ENCODE measurements at places on chromosomes 5 and 9.

- DNase-seq, result no peak
Observed at GRCh38 chr9:124805186-124805585, 28.3 kb downstream of the OLFML2A start.

DNA sequence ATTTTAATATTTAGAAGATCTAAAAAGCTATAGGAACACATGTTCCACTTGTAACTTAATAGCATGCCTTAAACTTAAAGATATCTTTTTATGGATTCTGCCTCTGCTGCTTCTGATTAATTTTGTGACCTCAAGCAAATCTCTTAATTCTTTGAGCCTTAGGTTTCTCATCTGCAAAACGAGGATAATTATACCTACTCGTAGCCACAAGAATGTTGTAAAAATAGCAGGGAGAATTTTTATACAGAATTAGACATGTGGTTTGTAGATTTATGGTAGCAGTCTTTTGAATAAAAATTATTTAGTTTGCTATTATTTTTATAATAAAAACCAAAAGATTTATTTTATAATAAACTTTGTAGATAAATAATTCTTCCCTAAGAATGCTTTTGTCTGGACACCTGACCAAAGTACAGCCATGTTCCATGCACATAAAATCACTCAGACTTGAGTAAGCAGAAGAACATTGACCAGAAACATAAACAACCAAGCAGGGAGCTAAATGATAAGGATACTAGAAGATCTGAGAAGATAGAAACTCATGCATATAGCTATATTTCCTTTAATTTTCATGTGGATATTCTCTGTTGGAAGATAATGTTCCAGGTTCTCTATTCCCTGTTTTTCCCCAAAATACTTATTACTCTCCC, 18.5 kb downstream of the C9orf85 start:
- no peak for DNase-seq

- DNase-seq, result no peak
Observed at GRCh38 chr9:7892975-7893374, 93.4 kb upstream of the DMAC1 start.

DNA sequence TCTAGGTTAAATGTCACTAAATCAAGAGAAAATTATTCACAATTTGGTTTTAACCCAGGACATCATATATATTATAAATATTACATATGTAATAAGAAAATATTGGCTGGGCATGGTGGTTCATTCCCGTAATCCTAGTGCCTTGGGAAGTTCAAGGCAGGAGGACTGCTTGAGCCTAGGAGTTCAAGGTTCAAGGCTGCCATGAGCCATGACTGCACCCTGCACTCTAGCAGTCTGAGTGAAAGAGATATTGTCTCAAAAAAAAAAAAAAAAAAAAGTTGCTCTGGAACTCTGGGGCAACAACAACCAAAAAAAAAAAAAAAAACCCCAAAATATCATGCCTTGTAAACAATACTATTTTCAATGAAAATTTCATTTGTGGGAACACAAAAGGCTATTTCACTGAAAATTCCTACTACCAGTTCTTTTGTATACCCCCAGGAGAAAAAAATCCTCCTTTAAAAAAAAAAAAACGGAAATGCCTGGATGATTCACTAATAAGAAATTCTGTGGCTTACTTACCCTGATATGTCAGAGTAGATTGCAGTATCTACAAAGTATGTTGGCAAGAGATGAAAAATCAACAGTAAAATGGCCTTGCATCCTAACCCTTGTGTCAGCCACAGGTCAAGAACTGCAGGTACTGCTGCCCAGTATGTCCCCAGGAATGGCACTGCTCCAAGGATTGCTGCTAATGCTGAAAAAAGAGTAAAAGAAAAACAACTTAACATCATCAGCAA, 22.6 kb upstream of the CTNNAL1 start:
- DNase-seq, result no peak

- DNase-seq, result no peak
Observed at GRCh38 chr5:556909-557441, 32.7 kb upstream of the SLC9A3 start.

DNA sequence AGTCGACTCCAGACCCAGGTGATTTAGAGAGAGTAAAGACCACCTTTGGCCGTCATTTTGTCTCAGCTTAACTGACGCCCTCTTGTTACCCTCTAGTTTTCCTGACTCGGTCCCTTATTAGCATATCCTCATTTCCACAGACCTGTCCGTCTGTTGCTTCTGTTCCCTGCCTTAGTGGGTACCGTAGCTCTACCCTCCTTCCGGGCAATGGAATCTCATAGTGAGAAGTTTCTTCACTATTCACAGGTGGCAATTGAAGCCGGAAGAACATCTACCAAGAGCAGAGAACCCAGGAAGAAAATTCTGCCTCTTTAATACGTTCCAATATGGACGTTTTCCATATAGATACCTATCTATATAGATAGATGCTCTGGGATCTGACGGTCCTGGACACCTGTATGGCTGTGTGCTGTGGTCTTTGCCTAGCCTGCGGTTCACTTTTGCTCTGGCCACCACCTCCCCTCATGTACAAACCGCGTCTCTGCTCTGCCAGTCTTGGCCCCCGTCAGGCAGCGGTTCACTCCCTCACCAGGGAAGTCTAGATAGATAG, 652 bp upstream of the TMEM161B start:
- DNase-seq, result no peak

DNA sequence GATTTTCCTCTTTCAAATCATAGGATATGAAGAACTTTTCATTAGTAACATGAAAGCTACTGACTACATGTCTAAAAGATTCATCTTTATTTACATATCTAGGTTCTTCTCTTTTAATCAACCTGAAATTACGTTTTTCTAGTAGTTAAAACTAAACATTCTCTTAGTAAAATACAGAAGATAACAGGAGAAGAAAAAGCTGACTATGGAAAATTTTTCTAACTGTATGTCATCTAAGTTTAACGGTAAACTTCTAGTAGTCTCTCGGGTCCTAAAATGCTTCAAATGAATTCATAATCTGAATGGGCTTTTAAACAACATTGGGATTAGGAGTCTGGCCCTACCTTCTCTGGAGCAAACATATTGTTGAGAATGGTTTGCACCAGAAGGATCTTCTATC, 151.9 kb downstream of the PDE4D start:
- no peak for DNase-seq

GRCh38 chr5:32964261-32964660, 253.1 kb downstream of the NPR3 start:
- DNase-seq, result no peak

- no peak for DNase-seq
Observed at GRCh38 chr9:98790842-98791607, 5.3 kb downstream of the ANKS6 start.

GRCh38 chr9:119500072-119500771, 131.0 kb upstream of the BRINP1 start:
- DNase-seq, result no peak

DNA sequence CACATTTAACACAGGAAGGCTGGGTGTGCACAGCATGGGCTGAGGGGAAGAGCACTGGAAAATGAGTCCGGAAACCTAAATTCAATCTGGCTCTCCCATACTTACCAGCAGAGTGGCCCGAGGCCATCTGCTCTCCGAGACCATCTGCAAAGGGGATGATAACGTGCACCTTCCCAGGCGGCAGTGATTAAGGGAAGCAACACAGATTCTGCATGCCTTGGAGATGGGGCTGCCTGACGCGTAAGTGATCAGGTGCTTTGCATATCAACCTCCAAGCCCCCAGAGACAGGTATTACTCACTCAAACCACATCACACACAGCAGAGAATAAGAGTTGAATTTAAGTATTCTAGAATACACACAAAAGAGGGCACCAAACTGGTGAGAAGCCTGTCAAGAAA, 9.1 kb downstream of the EPB41L4B start:
- no peak for DNase-seq

DNA sequence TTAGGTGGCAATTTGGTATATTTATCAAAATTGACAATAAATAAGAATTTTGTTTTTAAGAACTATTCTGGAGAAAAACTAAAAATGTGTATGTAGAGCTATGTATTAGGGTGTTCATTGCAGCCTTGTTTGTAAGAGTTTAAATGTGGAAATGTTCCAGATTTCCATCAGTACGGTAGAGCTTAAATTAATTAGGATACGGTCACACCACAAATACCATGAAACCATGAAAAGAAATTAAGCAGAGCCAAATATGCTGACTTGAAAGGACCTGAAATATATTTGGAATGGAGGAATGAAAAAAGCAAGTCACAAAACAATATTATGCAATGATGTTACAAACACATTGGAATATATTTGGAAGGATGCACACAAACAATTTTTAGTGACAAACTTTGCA, 64.6 kb downstream of the ACTBL2 start:
- DNase-seq, result no peak

GRCh38 chr5:169385636-169386035, 84.7 kb upstream of the SLIT3 start:
- DNase-seq, result no peak

DNA sequence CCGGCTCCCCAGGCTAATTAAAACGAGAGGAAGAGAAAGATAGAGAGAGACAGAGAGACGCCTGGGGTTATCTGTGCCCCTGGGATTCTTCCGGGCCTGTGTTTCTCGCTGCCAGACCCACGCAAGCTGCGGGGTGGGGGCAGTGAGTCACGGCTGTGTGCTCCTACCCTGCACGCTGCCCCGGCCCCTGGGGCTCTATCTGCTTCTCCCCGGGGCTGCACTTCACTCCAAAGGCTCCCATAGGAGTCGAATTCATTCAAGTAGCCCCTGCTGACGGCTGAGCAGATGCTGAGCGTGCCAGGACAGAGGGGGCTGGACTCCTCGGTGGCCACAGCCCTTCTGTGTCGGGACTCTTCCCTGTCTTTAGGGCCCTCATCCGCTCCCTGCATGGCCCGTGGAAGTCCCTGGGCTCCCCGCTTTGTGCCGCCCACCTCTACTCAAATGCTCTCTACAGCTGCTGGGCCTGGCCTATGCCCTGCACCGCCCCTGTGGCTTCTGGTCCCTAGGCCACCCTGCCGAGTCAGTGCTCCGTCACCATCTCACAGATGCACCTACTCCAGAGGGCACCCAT, 22.8 kb downstream of the SARDH start:
- DNase-seq, result no peak

GRCh38 chr5:145834917-145835847, at the start of gene PRELID2:
PRELID2 (minus strand) TSS chr5:145835342; CDS start chr5:145835251, 91 bp downstream.
- no peak for DNase-seq

GRCh38 chr5:171318026-171318425, 9.0 kb downstream of the TLX3 start:
- no peak for DNase-seq

DNA sequence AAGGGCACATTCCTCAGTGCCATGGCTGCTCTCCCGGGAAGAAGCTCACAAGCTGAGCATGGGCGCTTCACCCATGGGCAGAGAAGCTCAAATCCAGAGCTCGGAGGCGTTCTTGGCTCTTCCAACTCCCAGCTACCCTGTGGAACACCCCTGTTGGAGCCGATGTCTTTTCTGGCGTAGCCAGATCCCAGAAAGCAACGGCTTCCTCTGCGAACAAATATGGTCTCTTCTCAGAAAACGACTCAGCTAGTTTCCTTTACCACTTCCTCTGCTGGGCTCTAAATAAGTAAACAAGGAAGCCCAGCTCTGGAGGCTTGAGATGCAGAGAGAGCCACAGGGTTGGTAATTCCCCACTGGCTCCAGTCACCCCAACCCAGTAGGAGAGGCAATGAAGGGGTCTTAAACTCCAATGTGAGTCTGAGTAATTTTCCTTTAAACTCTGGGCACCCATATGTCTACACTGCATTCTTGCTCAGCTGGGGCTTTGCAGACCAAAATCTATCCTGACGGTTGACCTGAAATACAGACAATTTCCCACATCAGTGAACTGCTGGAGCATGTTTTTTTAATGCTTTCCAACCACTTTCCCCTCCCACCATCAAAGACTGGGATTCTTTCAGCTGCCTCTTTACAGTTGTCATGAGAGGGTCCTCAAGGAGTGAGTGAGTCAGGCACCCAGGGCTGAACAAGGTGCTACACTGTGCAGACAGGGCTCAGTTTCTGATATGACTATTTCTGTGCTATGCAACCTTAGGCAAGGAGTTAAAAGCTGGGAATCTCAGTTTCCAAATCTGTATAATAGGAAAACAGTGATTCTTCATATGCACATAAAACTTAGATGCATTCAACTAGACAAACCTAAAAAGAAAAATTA, at the start of gene LCP2:
Gene LCP2 (minus strand): TSS at position 189 of the 874 bp plus-strand sequence. CDS start 166 bp downstream, at position 23.
- DNase-seq, result no peak

DNA sequence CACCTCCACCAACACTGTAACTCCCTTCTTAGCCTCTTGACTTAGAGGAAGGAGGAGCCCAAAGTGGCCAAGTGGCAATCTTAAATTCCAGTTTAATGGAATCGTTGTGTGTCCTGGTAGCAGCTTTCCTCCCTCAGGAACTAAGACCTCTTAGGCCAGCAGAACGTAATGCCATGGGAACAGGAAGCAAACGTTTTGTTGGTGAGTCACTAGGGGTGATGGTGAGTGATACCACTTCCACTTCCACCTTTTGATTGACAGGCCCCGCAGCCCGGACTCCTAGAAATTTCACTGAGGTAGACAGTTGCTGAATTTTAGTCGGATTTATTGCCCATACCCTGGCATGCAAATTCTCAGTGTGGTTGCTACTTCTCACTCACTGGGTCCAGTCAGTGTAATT, 94.2 kb upstream of the FBN2 start:
- no peak for DNase-seq

GRCh38 chr9:13588151-13589033, 308.9 kb upstream of the MPDZ start:
- DNase-seq, result no peak

DNA sequence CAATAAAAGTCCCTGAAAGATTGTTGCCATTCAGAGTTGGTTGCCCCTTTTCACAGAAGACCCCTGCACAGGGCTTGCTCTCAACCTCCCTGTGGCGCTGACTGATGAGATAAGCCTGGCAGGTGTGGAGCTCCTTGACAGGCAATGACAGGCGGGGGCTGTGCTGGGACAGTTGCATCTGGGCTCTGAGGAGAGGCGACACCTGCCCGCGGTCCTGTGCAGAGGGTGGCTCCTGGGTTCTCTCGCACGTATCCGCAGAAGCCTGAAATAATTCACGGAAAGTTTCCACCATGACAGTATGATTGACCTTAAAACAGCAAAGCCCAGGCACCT, 19.8 kb upstream of the EXOC3 start:
- no peak for DNase-seq

- DNase-seq, result no peak
Observed at GRCh38 chr5:127942246-127943060, 141.1 kb upstream of the SLC12A2 start.

GRCh38 chr5:18397891-18398290, 763.6 kb downstream of the TAF11L14 start:
- DNase-seq, result no peak

- no peak for DNase-seq
Observed at GRCh38 chr5:44345871-44346270, 43.3 kb downstream of the FGF10 start.

DNA sequence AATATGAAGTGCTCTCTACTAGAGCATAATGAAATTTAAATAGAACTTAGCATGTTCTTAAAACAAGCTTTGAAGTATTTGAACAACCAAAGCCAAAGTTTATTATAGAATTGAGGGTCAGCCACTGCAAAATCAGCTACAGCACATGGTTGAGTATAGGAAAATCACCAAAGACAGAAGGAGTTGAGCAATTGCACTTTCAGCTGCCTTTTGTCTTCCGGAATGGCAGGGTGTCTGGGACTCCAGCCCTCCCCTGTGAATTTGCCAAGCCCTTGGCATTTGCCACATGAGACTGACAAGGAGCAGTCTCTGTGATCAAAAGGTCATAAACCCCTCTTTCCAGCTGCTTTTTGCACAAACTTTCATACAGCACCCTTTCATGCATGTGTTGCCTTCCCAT, 8.5 kb upstream of the LURAP1L start:
- DNase-seq, result no peak

All from stimulated activated CD8-positive, alpha-beta memory T cell treated with anti-CD3 and anti-CD28 coated beads, Interleukin-4, amount 100 ng/mL, for 4 hours (primary cell).